NCI-H1417 treated with DMSO at 0.1 percent for 48 hours (cell line): ENCODE measurements at places on chromosomes 1 and 21.

GRCh38 chr1:66119148-66119547 is 326.5 kb downstream of the PDE4B start:
- no peak for DNase-seq

- DNase-seq: no peak
Measured at GRCh38 chr1:47409311-47410067, 6.6 kb upstream of the FOXE3 start.

DNA sequence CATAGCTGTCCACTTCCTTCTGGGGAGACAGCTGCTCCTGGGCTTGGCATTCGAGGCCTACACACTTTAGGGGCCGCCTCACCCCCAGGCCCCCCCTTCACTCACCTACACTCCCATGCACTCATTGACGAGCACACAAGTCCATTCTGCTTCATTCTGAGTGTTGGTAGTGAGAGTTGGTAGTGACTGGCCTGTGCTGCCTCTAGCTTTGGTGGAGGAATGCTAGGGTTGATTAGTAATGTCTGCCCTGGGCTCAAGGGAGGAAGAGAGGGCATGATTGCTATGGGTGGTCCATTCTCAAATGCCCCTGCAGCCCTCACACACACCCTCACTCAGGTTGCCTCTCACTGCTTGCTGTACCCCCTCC is 30.4 kb downstream of the TRIM11 start:
- DNase-seq: no peak

GRCh38 chr1:223142269-223142668 is 779 bp downstream of the TLR5 start:
- no peak for DNase-seq

GRCh38 chr1:96978444-96978843 is 256.9 kb downstream of the PTBP2 start:
- no peak for DNase-seq

DNA sequence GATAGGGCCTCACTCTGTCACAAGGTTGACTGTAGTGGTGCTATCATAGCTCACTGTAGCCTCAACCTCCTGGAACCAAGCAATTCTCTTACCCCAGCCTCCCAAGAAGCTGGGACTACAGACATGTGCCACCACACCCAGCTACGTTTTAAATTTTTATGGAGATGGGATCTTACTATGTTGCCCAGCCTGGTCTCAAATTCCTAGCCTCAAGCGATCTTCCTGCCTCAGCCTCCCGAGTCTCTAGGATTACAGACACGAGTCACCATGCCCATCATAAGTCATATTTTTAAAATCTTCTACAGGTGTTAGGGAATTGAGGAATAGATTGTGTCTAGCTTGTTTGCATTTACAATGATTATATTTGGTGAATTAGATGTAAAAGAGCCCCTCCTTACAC is 127.0 kb downstream of the CCDC185 start:
- DNase-seq: no peak

DNA sequence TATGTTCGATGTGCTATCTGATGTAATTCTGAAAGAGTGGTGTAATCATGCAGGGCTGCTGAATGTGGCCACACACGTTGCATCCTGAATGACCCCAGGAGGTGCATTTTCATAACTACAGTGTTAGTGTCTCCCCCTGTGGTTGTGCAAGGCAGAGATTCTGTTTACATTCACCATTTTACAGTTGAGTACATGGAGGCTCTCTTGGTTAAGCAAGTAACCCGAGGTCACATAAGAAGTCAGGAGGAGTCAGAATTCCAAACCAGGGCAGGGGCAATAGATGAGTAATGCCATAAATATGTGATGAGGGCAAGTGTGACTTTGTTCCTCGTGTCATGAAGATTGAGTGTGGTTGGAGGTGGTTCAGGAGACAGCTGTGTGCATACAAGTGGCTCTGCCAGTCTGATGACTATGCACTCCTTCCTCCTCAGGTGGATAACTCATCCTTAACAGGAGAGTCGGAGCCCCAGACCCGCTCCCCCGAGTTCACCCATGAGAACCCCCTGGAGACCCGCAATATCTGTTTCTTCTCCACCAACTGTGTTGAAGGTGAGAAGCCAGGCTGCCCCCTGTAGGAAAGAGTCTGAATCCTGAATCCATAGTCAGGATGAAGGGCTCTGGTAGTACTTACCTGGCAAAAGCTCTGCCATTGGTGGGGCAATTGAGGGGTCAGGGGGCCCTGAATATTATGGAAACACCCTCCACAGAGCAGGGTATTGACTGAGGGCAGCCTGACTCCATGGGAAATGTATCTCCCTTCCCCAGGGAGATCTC is 9.3 kb downstream of the ATP1A2 start:
- no peak for DNase-seq

- DNase-seq: no peak
Measured at GRCh38 chr21:44299458-44300261, at the start of gene PFKL. Gene PFKL (plus strand): TSS chr21:44300053. CDS start chr21:44300106, 53 bp downstream.

- DNase-seq: no peak
Measured at GRCh38 chr1:222852326-222852725, 37.5 kb downstream of the DISP1 start.

GRCh38 chr21:18168108-18168507 is 76.5 kb upstream of the CHODL start:
- no peak for DNase-seq

DNA sequence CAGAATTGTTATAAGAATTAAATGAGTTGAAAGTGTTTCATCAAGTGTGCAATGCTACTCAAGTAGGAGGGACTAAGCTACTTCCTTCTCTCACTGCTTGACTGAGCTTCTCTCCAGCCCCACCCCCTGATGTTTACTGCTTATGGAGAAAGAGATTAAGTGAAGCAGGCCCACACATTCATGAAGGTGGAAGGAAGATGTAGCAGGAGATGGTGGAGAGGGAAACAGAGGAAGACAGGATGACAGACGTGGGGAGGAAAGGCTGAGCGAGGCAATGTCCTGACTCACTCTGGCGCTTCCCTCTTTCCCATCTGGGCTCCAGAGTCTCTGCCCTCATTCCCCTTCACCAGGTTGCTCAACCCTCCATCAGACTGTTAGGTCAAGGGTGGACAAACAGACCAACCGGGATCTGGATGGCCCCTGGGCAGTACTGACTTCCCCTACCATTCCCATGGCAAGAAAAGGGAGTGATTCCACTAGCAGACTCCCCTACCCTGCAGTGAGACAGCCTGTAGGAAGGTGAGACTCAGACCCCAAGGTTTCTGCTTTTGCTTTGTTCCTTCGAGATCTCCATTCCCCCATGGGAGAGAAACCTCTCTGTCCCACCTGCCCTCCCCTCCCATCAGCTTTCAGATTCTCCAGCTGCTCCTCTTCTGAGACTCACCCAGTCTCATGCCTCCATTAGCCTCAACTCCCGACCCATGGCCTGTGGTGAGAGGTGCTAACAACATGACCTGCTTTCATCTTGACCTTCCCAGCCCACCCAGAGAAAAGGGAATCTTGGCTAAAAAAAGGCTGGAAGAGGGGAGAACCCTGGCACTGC is 3.1 kb upstream of the ARHGEF2 start:
- no peak for DNase-seq

DNA sequence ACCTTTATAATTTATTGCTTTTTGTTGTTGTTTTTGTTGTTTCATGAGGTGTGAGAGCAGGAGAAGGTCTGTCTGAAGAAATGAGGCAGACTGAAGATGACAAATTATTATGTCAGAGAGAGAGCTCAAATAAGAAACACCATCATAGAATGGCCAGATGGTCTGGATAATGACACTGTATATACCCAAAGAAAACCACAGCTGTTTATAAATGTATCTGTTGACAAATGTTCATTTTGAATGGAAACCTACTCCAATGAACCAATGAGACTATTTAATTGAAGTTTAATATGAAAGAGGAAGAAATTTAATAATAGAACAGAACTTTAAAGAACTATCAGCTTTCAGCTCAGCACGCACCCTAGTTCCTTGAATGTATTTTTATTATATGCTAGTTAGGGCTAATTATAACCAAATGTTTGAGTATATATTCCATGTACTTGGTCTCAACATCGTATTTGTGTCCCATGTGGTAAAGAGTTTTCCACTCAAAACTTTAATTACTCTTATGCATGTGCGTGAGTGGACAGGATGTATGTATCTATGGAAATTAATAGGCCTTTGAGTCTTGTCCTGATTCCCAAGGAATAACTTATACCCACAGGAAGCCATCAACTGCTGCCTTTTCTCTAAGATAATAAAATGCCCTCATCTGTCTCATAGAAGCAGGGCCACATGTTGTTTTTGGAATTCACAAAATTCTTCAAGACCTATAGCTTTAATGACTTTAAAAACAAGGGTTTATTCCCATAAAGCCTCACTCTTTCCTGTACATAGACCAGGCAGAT is 202.7 kb downstream of the KCNK2 start:
- no peak for DNase-seq

- DNase-seq: no peak
Measured at GRCh38 chr1:13435458-13435857, 25.2 kb downstream of the PRAMEF20 start.

GRCh38 chr1:86322241-86322640 is 73.9 kb downstream of the ODF2L start:
- no peak for DNase-seq

- DNase-seq: no peak
Measured at GRCh38 chr21:25563361-25564116, 43.7 kb downstream of the MRPL39 start.

- no peak for DNase-seq
Measured at GRCh38 chr1:59346429-59346828, 49.5 kb downstream of the FGGY start.

- no peak for DNase-seq
Measured at GRCh38 chr1:9145021-9145668, 16.2 kb upstream of the GPR157 start.

DNA sequence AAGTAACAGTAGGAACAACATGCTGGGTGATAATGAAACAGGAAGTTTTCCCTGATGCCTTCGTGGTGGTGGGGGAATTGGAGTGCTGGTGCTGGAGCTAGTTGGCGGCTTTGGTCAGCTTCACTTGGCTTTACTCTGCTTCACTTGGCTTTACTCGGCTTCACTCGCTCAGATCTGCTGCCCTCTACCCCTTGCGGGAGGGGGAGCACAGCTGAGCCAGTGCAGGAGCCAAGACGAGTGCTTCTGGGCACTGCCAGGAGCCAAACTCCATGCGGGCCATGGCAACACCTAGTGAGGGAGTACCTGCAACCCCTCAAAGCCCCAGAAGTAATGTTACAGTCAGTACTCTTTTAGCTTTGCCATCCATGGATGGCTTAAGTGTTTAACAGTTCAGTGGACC is 10.6 kb upstream of the PRKACB start:
- DNase-seq: no peak

DNA sequence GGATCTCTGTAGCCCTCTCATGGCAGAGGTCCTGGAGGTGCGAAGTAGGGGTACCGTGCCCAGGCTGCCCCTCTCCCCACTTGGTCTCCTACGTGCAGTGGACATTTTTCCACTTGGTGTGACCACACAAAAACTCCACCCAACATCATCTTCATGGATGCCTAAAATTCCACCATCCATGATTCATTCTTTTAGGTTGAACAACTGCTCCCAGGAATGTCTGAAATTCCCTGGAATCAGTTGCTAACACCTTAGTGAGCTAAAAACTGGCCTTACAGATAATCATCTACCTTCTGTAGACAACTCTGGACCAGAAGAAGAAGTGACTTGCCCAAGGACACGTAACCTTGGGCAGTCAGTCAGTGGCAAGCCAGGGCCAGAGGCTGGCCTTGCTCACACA is 32.1 kb upstream of the CLIC4 start:
- no peak for DNase-seq

- no peak for DNase-seq
Measured at GRCh38 chr1:24925082-24925779, 4.8 kb downstream of the RUNX3 start.

GRCh38 chr1:22778862-22779520 is 68.4 kb downstream of the EPHB2 start:
- no peak for DNase-seq

DNA sequence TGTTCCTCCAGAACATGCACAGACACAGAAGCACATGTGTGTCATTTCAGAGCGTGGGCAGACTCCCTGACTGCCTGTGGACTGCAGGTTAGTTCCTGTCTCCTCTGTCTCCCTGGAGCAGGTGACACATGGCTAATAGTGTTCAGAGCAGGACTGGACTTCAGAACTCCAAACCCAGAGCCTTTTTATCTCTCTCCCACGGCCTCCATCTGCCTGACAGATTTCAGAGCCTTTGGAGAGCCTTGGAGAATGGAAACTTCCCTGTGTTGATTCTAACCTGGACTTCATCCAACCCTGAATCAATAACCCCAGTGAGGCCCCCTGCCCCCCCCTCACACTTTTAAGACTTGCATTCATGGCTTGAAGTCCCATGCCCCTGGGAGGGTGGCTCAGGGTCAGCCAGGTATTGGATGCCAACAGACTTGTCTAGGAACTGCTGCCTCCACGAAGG is 44.4 kb downstream of the C1orf198 start:
- no peak for DNase-seq

DNA sequence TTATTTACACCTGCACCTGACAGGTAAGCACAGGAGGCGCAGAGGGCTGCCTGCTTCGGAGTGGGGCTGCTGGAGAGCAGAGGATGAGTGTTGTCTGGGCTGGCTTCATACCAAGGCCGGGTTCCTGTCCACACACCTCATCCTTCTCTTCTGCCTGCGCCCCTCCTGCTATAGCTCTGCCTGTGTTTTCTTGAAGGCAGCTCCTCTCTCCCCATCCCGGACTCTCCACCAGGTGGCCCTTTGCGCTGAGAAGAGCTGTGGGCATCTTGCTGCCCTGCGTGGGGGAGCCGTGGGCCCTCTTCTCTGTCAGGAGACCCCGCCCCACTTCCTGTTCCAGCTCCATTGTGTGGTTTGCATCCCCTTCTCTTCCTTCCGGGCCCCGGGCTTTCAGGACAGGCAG is 35.0 kb downstream of the ARHGEF10L start:
- no peak for DNase-seq

GRCh38 chr1:201212461-201213055 is 21.9 kb downstream of the IGFN1 start:
- no peak for DNase-seq

DNA sequence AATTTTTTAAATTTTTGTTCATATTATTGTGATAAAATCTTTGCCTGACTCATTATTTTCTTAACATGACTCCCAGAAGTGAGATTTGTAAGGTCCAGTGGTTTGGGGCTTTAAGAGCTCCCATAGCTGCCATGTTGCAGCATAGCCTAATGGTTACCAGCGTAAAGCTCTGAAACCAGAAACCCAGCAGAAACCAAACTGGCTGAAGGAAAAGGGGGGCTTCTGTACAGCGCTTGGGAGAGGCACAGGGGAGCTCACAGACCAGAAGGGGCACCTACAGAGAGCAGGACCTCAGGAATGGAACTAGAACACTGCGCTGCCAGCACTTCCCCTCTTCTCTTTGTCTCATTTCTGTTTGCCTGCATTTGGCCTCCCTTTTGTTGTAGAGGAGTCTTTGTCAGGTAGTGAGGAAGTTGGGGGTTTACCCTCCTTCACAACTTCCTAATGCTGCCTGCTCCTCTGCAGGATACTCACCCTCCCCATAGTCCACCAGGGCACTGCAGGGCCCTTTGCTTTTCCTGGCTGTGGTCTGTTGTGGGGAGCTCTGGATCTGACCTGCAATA is 2.6 kb upstream of the PYCR2 start:
- no peak for DNase-seq

DNA sequence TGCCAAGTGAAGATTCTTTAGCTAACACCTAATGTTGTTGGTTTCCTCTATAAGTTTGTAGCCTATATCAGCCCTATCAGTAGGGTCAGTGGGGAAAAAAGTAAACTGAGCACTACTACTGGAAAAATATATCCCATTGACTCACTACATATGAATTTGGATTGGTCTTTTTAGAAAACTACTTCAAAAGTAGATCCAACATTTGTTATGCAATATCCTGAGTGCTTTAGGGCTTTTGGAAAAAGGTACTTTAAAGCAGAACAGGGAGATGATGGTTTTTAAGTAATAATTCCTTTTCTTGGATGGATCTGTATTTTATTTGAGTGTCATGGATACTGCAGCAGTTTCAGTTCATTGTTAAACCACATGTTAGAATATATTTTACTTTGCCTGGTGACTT is 7.1 kb downstream of the C1orf21 start:
- DNase-seq: no peak
